ENCODE measurements at places on chromosomes 16 and 17. TPM values are rescaled to one million over a fixed set of nuclear protein-coding genes. Genes with fewer than 3 reads are reported as not detected.

- DNase-seq: peak; percentile 45
Observed at GRCh38 chr17:40063901-40064531, 1.3 kb downstream of the THRA start.

DNA sequence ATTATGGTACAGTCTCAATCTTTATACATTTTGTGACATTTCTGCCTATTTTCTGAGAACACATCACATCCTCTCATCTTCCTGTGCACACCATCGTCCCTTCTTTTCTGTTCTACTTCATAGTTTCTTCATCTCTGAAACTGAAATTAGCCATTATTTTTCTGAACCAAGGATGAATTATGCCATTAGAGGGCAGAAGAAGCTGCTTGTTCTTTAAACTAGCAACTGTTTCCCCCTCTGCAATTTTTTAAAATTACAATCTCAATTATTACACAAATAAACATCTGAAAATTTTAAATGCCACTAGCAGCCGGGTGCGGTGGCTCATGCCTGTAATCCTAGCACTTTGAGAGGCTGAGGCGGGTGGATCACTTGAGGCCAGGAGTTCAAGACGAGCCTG lies 41.3 kb downstream of the RBBP6 start:
- no peak for DNase-seq

- DNase-seq: no peak
Observed at GRCh38 chr16:15521758-15522509, 87.5 kb downstream of the BMERB1 start.

DNA sequence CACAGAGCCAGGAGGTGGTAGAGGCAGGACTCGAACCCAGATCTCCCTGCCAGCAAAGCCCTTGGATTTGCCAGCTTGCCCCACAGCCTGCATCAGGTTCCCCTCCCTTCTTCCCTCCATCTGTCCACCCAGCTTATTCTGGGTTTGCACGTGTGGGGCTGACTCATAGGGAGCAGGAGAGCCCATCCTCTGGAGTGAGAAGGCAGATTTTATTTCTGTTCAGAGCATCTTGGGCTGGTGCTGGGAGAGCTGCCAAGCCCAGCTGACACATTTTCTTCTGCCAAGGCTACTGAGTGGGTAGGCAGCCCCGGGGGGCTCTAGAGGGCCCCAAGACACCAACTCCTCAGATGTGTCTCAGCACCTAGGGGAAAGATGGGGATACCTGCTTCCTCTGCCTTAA lies 106.3 kb upstream of the CRHR1 start:
- DNase-seq: no peak

- no peak for DNase-seq
Observed at GRCh38 chr17:81608082-81608481, 28.8 kb downstream of the NPLOC4 start.

- DNase-seq: no peak
Observed at GRCh38 chr17:45292696-45293412, 24.0 kb downstream of the MAP3K14 start.

- DNase-seq: no peak
Observed at GRCh38 chr16:75821117-75821516, 94.8 kb upstream of the CPHXL start.

- no peak for DNase-seq
Observed at GRCh38 chr16:49353680-49354079, 19.9 kb upstream of the C16orf78 start.

DNA sequence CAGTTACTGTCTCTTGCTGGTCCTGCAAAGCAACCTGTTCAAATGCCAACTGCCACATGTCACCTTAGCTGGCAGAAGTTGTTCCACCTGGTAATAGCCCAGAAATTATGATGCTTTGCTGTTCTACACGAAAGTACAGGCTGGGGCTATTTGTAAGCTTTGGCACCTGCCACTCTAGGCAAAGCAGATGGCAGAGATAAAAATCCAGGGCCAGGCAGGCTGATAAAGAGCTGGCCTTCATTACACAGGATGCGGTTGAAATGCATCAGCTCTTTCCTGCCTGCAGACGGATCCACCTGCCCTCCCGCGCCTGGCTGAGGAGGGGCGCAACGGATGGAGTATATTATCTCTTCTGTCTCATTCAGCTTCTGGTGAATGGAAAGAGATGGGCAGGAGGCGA lies 29.3 kb upstream of the KDM8 start:
- peak; percentile 24 for DNase-seq

DNA sequence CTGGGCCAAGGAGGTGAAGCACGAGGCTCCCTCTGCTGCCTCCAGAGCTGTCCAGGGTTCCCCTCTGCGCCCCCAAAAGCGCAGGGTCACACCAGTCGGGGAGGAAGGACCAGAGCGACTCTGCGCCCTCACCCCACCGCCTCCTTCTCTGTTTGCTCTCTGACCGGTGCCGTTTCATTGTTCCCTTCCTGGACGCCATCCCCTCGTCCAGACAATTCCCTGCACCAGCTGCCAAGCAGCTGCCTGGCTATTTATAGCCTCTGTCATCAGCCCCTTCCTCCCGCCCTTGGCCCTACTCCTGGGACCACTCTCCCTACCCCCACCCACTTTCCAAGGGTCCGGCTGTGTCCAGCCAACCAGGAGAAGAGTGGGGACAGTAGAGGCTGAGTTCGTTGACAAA lies 68.8 kb upstream of the CREBBP start:
- no peak for DNase-seq

GRCh38 chr17:83014940-83015910 lies 64.2 kb upstream of the METRNL start:
- DNase-seq: no peak

DNA sequence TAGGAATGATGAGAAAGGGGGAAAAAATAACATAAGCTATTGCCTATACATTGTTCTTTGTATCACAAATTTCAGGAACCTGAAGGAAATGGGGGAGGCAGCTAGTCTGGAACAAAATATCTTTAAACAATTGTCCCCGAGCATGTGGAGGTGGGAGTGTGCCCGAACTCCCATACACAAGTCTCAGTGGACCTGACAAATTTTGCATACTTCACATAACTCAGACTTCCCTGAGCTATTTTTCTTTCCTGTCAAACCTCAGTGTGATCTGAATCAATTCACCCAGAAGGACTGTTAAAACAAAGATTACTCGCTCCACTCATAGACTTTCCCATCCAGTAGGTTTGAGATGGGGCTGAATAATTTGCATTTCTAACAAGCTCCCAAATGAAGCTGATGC lies 1.6 kb upstream of the XPO6 start:
- no peak for DNase-seq

DNA sequence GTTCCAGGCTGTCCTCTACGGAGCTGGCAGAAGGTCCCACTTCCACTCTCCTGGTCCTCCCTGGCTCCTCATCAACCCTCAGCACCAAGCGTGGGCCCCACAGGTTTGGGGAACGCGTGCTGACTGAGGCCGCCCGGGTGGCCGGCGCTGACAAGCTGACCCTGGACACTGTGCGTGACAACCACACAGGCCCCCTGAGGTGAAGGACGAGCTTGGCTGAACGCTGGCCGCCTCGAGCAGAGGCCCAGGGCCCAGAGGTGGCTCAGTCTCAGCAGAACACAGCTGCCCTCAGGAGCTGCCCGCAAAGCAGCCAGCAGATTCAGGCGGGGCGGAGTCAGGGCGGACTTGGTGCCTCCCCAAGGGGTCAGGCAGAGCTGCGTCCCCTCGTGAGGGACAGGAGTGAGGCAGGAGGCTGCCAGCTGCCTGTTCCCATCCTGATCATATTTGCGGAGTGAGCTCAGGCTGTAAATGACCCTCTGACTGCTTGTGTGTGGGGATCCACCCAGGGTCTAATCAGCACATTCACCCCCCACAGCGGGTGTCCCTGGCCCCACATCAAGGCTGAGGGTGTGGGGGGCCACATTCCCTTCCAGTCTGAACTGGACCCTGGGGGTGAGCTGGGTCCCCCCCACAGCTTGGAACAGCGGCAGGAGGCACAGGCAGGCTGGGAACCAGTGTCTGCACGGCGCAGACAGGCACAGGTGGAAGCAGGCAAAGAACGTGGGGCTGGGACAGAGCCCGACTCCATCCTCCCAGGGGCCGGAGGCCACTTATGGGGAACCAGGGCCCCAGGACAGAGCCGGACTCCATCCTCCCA lies 105.1 kb upstream of the METRNL start:
- no peak for DNase-seq

DNA sequence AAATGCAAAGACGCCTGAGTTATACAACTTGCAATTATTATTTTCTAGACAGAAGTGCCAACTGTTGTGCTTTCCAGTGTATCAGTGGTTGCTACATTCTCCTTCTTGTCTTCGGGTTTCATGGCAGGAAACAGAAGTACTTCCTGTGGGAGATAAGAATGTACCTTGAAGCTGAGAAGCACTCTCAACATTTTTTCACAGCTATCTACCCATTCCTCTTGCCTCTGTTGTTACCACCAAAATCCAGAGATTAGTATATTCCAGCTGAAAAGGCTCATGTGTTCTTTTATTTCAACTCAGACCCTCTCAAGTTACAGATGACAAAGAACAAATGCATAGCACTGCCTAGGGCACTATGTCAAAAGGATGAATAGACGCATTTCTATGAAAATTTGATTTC lies 4.8 kb upstream of the ADAT1 start:
- no peak for DNase-seq

DNA sequence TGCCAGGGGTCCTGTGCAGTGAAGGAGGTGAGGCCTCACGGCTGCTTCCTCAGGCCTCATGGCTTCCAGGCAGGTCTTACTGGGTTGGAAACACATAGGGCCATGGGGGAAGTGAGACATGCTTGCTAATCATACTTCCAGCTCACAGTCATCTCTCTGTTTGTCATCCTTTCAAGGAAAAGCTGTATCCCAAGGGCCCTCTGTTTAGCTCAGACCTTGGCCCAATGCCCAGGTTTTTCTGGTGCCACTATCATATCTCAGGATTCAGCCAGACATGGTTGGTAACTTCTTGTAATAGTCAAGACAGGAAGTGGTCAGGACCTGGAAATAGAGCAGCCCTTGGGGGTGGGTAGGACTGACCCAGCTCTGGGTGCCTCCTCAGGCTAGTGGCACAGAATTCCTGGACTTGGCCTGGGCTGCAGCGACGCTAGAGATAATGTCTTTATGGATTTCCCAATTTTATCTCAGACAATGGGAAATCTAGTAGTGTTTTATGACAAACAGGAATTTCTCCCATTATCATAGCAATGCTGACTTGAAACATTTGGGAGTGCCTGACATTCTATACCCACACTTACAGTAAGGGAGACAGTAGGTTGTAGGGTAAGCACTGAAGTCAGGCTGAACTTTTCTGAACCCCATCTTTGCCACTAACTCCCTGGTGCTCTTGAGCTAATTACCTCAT lies 13.5 kb upstream of the ITGB3 start:
- DNase-seq: peak; percentile 41

- no peak for DNase-seq
Observed at GRCh38 chr16:8850279-8850885, 18.4 kb downstream of the CARHSP1 start.

The OR2C1 gene
- not detected for total RNA-seq

The CCL13 gene
- 2.2 TPM for total RNA-seq

The OR1F1 gene
- not detected for total RNA-seq

The GRAPL gene
- 4.4 TPM for total RNA-seq
